ENCODE measurements at places on chromosomes 11 and 22.

- no peak for DNase-seq
These were observed 131.9 kb upstream of the TEAD1 start for GRCh38 chr11:12542186-12542935.

DNA sequence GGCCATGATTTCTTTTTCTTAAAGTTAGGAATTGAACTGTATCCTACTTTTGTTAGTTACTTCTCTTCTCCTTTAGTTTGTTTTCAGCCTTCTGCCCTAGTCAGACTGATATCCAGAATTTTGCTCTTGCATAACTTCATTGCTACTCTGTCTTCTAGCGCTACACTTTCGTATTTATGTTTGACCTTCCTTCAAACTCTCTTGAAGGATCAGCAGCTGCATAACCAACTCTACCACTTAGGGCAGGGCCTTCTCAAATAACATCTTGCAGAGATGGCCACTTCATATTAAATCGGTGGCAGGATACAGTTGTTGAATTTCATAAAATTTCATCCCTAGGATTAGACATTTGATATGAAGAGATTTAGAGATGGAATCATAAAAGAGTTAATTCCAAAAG is 43.9 kb downstream of the KDM2A start:
- no peak for DNase-seq

DNA sequence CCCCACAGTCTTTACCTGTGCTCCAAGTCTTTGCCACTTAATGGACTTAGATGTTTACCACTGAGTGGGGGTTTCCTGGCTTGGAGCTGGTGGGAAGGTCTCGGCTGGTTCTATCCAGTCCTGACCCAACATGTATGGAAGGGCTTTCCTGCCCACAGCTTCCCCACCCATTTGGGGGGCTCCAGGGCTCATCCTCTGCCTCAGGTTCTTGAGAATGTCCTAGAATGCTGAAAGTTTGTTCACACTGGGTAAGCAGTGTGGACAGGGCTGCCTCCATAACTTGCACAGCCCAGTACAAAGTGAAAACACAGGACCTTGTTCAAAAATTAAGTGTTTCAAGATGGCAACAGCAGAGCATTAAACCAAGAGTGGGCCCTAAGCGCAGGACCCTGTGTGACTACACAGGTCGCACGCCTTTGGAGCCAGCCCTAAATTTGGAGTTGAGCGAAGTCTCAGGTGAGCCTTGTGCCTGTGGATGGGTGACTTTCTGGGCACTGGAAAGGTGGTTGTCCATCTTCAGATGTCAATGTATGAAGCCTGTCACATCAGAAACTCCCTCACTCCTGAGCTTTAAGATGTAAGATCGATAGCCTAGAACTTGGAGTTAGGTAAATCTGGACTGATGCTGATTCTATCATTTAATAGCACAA is 72.7 kb upstream of the NARS2 start:
- DNase-seq: no peak

GRCh38 chr22:28837640-28838039 is 37.3 kb upstream of the XBP1 start:
- no peak for DNase-seq

DNA sequence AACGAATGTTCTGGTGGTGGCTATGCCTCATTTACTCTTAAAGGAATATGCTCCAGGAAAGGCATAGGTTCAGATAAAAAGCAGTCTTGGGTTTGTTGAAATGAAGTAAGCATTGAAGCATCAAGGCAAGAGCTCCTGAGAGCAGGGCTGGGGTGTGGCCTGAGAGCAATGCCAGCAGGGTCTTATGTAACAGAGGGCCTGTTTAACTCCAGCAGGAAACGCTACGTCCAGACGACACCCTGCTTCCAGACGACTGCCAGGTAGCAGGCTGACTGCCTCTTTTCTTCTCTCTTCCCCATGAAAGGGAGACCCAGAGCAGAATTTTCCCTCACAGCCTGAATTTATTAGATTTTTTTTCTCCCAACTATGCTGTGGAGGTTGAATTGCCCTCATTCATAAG is 127.2 kb upstream of the SLC5A12 start:
- no peak for DNase-seq

DNA sequence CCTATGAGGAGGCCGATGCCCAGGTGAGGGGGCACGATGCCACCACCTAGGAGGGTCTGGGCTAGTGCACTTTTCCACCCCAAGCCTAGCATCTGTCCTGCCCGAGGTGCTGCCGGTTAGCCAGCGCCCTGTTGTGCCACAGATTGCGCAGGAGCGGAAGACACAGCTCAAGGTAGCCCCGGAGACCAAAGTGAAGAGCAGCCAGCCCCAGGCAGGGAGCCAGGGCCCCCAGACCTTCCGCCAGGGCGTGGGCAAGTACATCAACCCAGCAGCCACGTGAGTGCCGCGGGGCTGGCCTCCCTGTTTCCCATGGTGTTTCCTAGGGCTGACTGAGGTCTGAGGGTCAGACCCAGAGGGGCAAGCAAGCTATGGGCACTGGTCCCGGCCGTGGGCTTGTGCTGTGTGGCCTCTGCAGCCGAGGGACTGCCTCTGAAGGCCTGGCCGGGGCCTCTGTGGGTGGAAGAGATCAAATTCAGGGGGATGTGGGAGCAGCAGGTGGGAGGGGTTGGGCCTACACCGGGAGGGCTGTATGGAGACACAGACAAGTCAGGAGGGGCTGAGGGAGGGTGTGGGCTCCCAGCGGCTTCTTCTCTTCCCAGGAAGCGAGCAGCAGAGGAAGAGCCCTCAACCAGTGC is 29.1 kb downstream of the PPIL2 start:
- no peak for DNase-seq

DNA sequence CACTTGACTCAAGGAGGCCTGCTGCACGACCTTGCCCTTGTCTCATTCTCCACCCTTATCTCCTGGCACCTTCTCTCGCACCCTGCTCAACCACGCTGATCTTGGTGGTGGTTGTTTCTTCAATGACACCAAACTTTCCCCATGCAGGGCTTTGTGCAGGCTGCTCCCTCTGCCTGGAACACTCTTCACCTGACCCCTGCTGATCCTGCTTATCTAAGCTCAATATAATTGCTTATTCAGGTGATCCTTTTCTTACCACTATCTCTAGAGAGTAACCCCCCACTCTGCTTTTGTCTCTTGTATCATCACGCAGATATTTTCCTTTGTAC is 604.4 kb downstream of the BUD13 start:
- DNase-seq: no peak

DNA sequence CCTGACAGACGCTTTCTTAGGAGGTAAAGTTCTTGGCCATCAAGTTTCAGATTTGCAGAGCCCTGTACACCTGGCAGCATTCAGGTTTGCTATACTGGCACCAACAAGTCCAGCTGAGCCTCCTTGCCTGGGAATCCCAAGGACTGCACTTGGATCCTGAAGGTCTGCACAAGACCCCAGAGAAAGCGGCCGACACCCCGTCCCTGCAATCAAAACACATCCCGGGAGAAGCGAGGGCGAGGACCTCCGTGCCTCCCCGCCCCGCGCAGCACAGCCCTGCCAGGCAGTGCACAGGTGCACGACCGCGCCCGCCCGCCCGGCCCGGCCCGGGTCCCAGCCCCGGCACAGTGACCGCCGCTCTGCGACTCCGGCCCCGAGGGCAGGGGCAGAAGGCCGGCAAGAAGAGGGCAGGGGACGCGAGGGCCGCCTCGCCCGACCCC is 559 bp downstream of the MRTFA start:
- DNase-seq: no peak

DNA sequence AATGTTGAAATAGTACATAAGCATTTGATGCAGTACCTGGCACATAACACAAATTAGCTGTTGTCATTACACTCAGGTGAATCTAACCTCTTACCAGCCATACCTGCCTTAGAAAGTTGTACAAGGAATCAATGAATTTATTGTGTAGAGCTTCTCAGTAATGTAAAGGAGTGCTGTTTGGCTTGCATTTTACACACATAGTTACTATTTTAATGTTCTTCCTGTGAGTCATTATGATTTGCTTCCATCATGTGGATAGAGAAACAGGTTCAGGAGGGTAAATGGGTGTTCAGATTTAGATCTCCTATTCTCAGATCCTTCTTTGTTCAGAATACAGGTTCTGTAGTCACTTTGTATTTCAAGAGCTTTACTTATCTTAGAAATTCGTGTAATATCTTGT is 27.6 kb upstream of the RCE1 start:
- no peak for DNase-seq

DNA sequence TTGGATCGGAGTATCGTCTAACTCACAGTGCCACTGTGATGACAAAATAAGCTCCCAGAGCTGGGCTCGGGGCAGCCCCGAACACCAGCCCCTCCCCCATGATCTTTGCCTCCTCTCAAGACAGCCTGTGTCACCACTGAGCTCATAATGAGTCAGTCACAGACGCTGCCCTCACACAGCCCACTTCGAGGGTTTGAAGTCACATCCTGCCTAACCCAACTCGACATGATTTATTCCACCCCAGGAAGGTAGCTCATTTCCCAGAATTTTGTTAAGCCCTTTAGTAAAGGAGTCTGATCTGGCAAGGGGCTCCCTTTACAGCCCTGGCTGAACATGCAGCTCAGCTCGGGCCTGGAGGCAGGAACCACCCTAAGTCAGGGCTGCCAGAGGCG is 22.8 kb downstream of the MYH9 start:
- peak; percentile 75 for DNase-seq

GRCh38 chr11:76313271-76313670 is 67.7 kb downstream of the THAP12 start:
- no peak for DNase-seq

DNA sequence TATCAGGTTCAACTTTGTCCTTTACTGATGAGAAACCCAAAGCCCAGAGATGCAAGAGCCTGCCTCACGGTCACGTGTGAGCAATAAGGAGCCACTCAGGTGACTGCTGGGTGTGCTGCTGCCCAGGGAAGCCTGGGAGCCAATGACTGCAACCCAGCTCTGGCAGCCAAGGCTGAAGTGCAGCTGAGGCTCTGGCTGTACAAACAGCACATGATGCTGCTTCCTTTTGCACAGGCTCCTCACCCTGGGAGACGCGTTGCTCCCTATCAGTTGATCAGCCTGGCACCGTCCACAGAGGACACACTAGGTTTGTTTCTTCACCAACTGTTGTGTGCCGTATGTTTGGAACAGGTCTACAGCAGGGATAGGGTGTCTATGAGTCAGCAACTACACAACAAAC is 168.7 kb downstream of the EFCAB6 start:
- DNase-seq: no peak

DNA sequence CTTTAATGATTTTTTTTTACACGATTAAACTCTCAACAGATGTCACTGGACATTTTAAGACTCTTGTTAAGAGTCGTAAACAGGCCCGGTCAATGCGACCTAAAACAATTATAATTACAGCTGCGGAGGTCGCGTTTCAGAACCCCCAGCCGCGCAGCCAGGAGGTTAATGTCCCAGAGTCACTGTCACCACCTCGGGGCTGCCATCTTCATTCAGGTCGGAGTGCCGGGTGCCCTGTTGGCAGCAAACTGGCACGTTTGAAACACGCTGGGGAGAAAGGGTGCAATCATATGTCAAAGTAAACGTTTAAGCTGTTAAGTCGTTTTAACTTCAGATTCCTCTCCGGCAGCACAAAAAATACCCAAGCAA is 711 bp upstream of the PHF21B start:
- no peak for DNase-seq

DNA sequence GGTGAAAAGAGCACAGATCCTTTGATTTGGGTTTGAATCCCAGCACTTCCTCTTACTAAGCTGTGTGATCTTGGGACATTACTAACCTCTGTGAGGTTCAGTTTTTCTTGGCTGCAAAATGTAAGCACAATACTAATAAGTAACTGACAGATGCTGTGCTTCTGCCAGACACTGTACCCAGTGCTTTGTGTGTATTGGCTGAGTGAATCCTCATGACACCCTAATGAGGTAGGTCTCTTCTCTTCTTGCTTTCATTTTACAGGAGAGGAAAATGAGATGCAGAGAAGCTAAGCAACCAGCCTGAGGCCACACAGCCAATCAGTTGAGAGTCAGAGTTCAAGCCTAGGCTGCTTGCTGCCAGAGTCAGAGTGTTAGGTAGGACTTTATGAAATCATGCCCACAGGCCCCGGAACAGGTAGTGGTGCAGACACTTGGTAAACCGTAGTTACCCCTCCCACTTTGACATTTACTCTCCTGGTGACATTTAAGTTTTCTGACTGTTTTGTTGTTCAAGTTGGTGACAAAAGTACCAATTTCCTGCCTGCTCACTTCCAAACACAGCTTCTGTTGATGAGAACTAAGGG is 21.2 kb downstream of the PTPRJ start:
- DNase-seq: peak; percentile 78

DNA sequence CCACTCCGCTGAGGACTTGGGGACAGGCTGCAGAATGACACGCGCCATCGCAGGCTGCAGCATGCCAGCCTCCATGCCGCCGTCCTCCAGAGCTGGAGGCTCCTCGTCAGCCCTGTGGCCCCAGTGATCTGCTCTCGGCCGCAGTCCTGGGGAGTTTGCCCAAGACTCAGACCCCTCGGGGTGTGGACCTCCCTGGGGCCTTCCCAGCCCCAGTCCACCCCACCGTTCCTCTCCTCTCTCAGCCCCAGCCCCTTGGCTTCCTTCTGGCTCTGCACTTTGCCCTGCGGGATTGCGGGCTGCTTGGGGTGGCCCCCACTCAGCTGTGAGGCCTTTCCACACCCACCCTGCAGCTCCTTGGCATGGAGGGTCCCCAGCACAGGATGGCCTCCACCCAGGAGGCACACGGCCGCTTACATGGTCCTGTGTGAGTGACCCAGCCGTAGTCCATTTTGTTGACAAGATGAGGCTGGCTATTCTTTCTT is 414.9 kb downstream of the TBC1D22A start:
- no peak for DNase-seq

GRCh38 chr22:25736378-25737011 is 5.5 kb upstream of the MYO18B start:
- no peak for DNase-seq

DNA sequence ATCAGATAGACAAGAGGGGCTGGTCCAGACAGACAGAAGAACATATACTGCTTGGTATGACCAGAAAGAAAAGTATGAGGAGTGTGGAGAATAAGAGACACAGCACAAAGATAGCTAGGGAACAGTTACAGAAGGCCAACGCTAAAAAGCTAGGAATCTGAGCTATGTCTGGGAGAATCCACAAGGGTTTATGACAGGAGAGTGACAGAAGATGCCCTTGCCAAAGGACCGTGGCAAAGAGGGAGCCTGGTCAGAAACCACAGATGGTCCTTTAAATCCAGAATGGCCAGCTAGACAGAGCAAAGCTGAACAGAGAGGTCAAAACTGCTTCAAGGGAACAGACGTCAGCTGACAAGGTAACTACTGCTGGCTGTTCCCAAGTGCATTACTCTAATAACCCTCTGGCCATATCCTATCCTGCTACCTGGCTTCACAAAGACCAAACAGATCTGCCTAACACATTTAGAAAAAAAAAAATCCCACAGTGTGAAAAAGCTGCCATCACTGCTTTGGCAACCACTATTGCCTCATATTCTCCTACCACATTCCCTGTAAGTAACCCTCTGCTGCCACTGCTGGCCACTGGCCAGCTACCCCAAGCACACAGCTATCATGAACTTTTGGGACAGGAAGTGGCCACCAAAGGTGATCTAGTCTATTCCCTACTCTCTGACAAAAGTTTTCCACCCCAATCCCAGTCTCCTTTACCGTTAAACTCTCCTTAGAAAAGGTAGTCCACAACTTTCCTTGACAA is 7.3 kb downstream of the SERGEF start:
- DNase-seq: no peak

GRCh38 chr22:19448076-19448607 is 631 bp upstream of the C22orf39 start:
- DNase-seq: no peak
